ENCODE measurements at places on chromosomes 11 and 22. TPM values are rescaled to one million over a fixed set of nuclear protein-coding genes. Genes with fewer than 3 reads are reported as not detected.

Gene PTGDR2
- 0.59 TPM for total RNA-seq

DNA sequence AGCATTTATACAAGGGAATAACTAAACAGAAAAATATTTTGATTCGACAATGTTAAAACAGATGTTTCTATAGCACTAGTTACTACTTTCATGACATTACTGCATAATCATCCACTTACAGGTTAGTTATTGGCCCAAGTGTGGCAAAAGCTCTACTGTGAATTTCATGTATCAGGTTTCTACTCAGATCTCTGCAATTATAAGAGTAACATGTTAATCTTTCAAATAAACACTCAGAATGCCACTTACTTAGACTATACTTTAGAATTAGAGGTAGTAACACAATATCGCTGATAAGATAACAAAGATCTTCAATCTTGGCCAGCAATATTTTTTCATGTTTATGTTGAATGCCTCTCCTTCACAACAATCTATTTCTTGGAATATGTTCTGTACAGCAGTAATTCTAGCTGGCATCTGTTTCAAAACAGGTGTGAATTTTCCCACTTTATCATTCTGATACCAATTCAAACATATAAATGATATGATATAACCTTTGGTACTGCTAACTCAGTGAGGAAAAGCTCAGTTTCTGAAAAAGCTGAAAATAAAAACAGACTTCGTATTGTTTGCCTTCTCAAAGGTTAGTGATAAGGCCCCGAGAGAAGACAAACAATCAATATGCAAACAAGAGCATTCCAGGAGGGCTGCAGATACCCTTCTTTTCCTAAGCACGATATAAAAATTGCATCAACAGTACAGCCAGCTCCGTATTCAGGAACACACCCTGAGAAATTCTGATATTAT is 11.0 kb upstream of the CCDC34 start:
- DNase-seq = no peak

Gene PICALM
- total RNA-seq = 362 TPM

- no peak for DNase-seq
Measured at GRCh38 chr11:89203814-89204213, 26.1 kb downstream of the TYR start.

Gene FXYD6
- total RNA-seq = 30.3 TPM

Measured in skin of body (tissue), 3 donors.